ENCODE measurements at places on chromosomes 5 and 9.

- H3K27ac ChIP-seq: no peak overlapping the region
- no peaks in the 10 kb centered on the region for H3K36me3 ChIP-seq
- no peak overlapping the region for H3K4me3 ChIP-seq
- no peaks in the 10 kb centered on the region for H3K4me1 ChIP-seq
- H3K27me3 ChIP-seq: peaks cover 3% of the 10 kb centered on the region
These were observed 156.0 kb upstream of the MAST4 start for GRCh38 chr5:66440202-66440680.

- H3K27me3 ChIP-seq: peaks cover 86% of the 10 kb centered on the region
- no peak overlapping the region for H3K4me3 ChIP-seq
These were observed 26.5 kb downstream of the CDKN2A start for GRCh38 chr9:21967702-21968101.

GRCh38 chr5:79743846-79744605, 54.4 kb downstream of the CMYA5 start:
- no peak overlapping the region for H3K4me3 ChIP-seq
- H3K36me3 ChIP-seq: no peaks in the 10 kb centered on the region
- ATAC-seq: no peak
- H3K4me1 ChIP-seq: no peaks in the 10 kb centered on the region
- no peak overlapping the region for H3K27ac ChIP-seq

GRCh38 chr9:16524078-16524477, 346.4 kb downstream of the BNC2 start:
- no peak overlapping the region for H3K4me3 ChIP-seq
- no peaks in the 10 kb centered on the region for H3K27me3 ChIP-seq
- H3K27ac ChIP-seq: no peak overlapping the region

GRCh38 chr5:90293931-90294330, 115.6 kb downstream of the CETN3 start:
- H3K4me3 ChIP-seq: no peak overlapping the region
- H3K27me3 ChIP-seq: peaks cover 12% of the 10 kb centered on the region
- no peak overlapping the region for H3K27ac ChIP-seq
- no peaks in the 10 kb centered on the region for H3K36me3 ChIP-seq
- H3K4me1 ChIP-seq: no peaks in the 10 kb centered on the region
- no peak for ATAC-seq

GRCh38 chr9:117334101-117334500, 80.8 kb downstream of the ASTN2 start:
- no peak overlapping the region for H3K27ac ChIP-seq
- H3K27me3 ChIP-seq: no peaks in the 10 kb centered on the region
- H3K36me3 ChIP-seq: no peaks in the 10 kb centered on the region
- no peaks in the 10 kb centered on the region for H3K4me1 ChIP-seq

DNA sequence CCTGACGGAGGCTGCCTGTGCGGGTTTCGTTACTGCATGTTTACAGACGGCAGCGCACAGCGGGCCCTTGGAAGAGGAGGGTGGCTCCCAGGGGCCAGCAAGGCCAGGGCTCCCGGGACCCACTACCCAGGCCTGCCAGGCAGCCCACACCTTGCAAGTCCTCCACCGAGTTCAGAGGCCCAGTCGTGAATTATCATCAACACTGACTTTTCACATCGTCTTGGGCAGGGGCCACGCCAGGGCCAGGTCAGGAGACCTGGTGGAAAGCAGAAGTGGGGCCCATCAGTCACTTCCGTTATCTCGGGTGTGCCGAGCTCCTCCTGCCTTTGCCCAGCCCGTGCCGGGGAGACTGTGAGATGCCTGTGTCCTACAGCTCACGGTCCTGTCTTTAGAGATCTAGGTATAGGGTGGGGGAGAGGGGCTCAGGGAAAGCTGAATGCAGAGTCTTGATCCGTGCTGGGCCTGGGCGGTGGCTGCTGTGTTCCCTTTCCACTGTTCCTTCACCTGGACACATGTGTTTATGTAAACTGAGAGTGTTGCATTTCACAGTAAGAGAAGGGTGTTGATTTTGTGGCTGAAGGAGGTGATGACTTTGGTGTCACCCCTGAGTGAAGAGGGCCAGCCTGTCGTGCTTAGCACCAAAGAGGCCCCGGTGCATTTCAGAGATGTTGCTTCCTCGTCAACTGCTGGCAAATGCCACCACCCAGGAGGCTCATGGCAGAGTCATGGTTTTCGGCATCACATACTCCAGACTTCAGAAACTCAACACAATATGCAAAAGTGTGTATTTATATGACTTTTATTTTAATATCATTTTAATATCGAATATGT, 175.2 kb downstream of the GAPVD1 start:
- no peaks in the 10 kb centered on the region for H3K4me1 ChIP-seq
- no peaks in the 10 kb centered on the region for H3K27me3 ChIP-seq
- ATAC-seq: no peak
- H3K4me3 ChIP-seq: no peak overlapping the region
- H3K27ac ChIP-seq: no peak overlapping the region

- no peaks in the 10 kb centered on the region for H3K4me1 ChIP-seq
- H3K4me3 ChIP-seq: no peak overlapping the region
- ATAC-seq: no peak
- peaks cover 28% of the 10 kb centered on the region for H3K27me3 ChIP-seq
These were observed 10.0 kb upstream of the ARHGEF28 start for GRCh38 chr5:73615947-73616346.

DNA sequence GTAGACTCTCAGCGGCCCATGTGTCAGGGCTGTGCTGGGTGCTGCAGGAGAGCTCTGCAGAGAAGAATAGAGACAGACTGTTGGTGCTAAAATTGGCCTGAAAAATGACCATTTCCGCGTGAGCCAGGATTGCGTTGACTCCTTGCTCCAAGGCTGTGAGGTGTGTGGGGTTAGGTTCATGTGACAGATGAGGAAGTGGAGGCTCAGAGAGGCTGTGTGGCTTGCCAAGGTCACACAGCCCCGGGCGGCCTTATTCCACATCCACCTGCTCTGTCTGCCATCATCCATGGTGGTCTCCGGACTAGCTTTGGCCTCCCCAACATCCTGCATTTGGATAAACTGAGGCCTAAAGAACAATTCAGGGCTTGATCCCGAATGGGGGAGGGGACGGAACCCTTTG, 15.2 kb downstream of the NEK6 start:
- no peaks in the 10 kb centered on the region for H3K36me3 ChIP-seq
- no peak overlapping the region for H3K27ac ChIP-seq
- no peak for ATAC-seq
- H3K4me3 ChIP-seq: no peak overlapping the region
- H3K27me3 ChIP-seq: no peaks in the 10 kb centered on the region

- H3K4me1 ChIP-seq: no peaks in the 10 kb centered on the region
- no peak for ATAC-seq
- peaks cover 3% of the 10 kb centered on the region for H3K27me3 ChIP-seq
- no peak overlapping the region for H3K4me3 ChIP-seq
- H3K27ac ChIP-seq: no peak overlapping the region
These were observed 34.2 kb upstream of the TRPC7 start for GRCh38 chr5:136399527-136399926.

DNA sequence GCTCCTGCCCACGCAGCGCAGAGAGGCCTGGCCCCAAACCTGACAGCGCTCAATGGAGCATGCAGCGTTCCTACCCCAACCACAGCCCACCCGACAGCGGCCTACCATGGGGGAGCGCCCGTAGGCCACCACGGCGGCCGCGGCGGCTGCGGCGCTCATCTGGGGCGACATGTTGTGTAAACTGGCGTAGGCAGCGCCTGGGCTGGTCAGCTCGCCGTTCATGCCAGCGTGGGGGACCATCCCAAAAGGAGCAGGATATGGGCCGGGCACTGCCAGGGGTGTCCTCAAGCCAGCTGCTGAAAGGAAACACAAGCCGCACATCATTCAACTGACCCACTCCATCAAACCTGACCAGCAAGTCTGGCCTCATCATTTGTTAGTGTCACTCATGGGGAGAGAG, 77.7 kb downstream of the TLE1 start:
- H3K27me3 ChIP-seq: no peaks in the 10 kb centered on the region
- no peaks in the 10 kb centered on the region for H3K36me3 ChIP-seq
- H3K27ac ChIP-seq: no peak overlapping the region
- no peak overlapping the region for H3K4me3 ChIP-seq
- H3K4me1 ChIP-seq: no peaks in the 10 kb centered on the region
- no peak for ATAC-seq

GRCh38 chr9:14365670-14366069, 51.7 kb upstream of the NFIB start:
- no peaks in the 10 kb centered on the region for H3K36me3 ChIP-seq
- no peak overlapping the region for H3K4me3 ChIP-seq
- no peak for ATAC-seq
- H3K4me1 ChIP-seq: no peaks in the 10 kb centered on the region

- no peaks in the 10 kb centered on the region for H3K36me3 ChIP-seq
- H3K4me1 ChIP-seq: peaks cover 9% of the 10 kb centered on the region
- peaks cover 4% of the 10 kb centered on the region for H3K27me3 ChIP-seq
- peak; percentile 74 for ATAC-seq
These were observed 20.1 kb downstream of the CXXC5 start for GRCh38 chr5:139668064-139668880.

GRCh38 chr9:121386442-121387175, 16.6 kb upstream of the STOM start:
- H3K27ac ChIP-seq: no peak overlapping the region
- ATAC-seq: no peak
- no peaks in the 10 kb centered on the region for H3K4me1 ChIP-seq
- H3K27me3 ChIP-seq: no peaks in the 10 kb centered on the region
- no peak overlapping the region for H3K4me3 ChIP-seq

DNA sequence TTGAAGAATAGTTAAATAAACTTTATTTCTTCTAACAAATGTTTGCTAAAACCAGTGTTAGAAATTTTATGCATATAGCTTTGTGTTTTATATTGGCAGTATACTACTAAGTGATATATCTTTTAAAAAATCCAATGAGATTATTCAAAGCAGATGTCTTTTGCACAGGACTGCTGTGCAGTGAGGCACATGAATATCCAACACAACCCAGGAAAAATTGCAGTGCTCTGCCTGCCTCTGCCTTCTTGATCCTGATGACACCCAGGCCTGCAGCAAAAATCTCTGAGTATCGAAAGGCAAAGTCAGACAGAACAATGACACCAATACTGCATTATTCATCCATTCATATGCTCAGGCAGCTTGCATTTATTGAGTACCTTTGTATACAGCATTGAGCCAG, 1076.5 kb upstream of the ARRDC3 start:
- no peaks in the 10 kb centered on the region for H3K27me3 ChIP-seq
- no peaks in the 10 kb centered on the region for H3K36me3 ChIP-seq
- no peak for ATAC-seq
- H3K4me3 ChIP-seq: no peak overlapping the region
- no peak overlapping the region for H3K27ac ChIP-seq
- H3K4me1 ChIP-seq: no peaks in the 10 kb centered on the region

DNA sequence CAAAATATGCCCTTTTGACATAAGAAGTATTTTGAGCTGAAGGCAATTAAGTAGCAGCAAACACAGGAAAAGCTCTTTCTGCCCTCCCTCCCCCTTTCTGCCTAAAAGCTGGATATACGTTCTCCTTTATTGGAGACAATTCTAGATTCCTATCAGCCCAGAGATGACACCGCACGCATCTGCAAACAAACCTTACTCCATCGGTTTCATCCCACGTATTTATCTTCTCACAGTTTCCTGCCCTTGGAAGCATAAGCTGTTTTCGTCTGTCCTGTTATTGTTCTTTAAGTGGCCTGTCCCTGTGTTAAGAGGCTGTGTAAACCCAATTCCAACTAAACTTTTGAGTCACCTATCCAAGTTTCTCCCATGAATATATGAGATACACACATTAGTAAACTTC, 11.8 kb downstream of the TBC1D9B start:
- H3K27ac ChIP-seq: no peak overlapping the region
- no peaks in the 10 kb centered on the region for H3K27me3 ChIP-seq
- no peak overlapping the region for H3K4me3 ChIP-seq
- peaks cover 58% of the 10 kb centered on the region for H3K36me3 ChIP-seq
- ATAC-seq: no peak
- H3K4me1 ChIP-seq: no peaks in the 10 kb centered on the region

GRCh38 chr9:135602789-135603481, 36.4 kb downstream of the GLT6D1 start:
- no peak overlapping the region for H3K27ac ChIP-seq
- H3K4me3 ChIP-seq: no peak overlapping the region
- H3K4me1 ChIP-seq: no peaks in the 10 kb centered on the region
- no peaks in the 10 kb centered on the region for H3K36me3 ChIP-seq
- H3K27me3 ChIP-seq: peaks cover 10% of the 10 kb centered on the region

GRCh38 chr5:74205767-74206578, 434.6 kb downstream of the ENC1 start:
- no peak overlapping the region for H3K27ac ChIP-seq
- H3K36me3 ChIP-seq: no peaks in the 10 kb centered on the region
- H3K4me1 ChIP-seq: no peaks in the 10 kb centered on the region
- peaks cover 16% of the 10 kb centered on the region for H3K27me3 ChIP-seq

GRCh38 chr9:38727497-38728001, 7.6 kb upstream of the FAM240B start:
- ATAC-seq: no peak
- no peak overlapping the region for H3K4me3 ChIP-seq
- no peaks in the 10 kb centered on the region for H3K36me3 ChIP-seq
- H3K4me1 ChIP-seq: peaks cover 4% of the 10 kb centered on the region
- H3K27me3 ChIP-seq: peaks cover 19% of the 10 kb centered on the region
- no peak overlapping the region for H3K27ac ChIP-seq

DNA sequence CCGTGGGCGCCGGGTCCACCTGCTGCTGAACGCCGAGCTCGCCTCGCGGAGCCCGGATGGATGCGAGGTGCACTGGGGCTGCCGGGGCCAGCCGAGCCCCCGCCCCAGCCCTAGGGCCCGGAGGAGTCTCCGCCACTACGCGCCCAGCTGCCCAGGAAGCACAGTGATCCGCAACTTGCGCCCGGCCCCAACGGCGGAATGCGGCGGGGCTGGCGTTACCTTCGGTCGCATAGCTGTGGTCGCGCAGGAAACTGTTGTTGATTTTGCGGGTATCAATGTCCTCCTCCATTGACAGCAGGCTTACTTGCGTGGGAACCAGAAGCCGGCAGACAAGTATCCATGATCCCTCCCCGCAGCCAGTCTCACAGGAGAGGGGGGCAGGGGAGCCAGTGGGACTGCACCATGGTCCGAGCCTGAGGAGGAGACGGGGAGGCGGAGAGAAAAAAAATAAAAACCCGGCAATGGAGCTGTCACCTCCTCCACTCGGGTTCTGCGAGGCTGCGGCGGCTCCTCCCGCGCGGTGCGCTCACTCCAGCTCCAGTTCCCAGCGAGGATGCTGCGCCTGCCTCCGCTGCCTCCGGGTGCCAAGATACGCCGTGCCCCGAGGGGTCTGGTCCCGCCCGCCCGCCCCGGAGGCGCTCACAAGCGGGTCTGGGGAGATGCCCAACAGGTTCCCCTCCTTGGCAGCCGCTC, 628 bp downstream of the PPP2R2B start:
- peak overlapping the region; percentile 79 for H3K4me3 ChIP-seq
- peaks cover 5% of the 10 kb centered on the region for H3K4me1 ChIP-seq
- H3K27me3 ChIP-seq: peaks cover 3% of the 10 kb centered on the region

DNA sequence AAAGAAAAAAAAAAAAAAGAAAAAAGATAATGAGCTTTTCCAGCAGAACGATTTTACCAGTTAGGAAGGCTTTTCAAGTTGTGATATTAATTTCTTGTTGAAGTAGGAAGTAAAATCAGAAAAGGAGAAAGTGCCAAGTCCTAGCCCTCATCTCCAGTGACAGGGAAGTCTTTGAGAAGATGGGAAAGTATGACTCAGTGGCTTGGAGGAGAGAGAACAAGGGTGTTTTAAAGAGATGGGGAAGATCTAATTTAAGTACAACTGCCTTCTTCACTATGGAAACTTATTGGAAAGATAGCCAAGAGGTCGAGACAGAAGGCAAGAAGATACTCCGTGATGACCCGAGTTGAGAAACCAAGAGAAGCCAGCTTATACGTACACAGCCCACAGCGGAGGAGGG, 22.6 kb downstream of the FGF1 start:
- H3K36me3 ChIP-seq: no peaks in the 10 kb centered on the region
- no peak overlapping the region for H3K27ac ChIP-seq
- H3K27me3 ChIP-seq: peaks cover 21% of the 10 kb centered on the region
- H3K4me1 ChIP-seq: no peaks in the 10 kb centered on the region
- no peak overlapping the region for H3K4me3 ChIP-seq

GRCh38 chr9:37611961-37612360, 19.6 kb upstream of the TOMM5 start:
- no peaks in the 10 kb centered on the region for H3K4me1 ChIP-seq
- no peak overlapping the region for H3K27ac ChIP-seq
- no peak for ATAC-seq
- H3K4me3 ChIP-seq: no peak overlapping the region
- H3K27me3 ChIP-seq: peaks cover 14% of the 10 kb centered on the region
